Activated T-helper 1 cell treated with anti-CD3 and anti-CD28 coated beads, Interleukin-2, amount 50 U/mL, for 16 hours (primary cell): ENCODE measurements at places on chromosomes 5 and 9.

GRCh38 chr5:126410623-126411022, 12.6 kb upstream of the GRAMD2B start:
- no peak for DNase-seq

GRCh38 chr5:76202182-76202581, 119.0 kb downstream of the SV2C start:
- DNase-seq = no peak

DNA sequence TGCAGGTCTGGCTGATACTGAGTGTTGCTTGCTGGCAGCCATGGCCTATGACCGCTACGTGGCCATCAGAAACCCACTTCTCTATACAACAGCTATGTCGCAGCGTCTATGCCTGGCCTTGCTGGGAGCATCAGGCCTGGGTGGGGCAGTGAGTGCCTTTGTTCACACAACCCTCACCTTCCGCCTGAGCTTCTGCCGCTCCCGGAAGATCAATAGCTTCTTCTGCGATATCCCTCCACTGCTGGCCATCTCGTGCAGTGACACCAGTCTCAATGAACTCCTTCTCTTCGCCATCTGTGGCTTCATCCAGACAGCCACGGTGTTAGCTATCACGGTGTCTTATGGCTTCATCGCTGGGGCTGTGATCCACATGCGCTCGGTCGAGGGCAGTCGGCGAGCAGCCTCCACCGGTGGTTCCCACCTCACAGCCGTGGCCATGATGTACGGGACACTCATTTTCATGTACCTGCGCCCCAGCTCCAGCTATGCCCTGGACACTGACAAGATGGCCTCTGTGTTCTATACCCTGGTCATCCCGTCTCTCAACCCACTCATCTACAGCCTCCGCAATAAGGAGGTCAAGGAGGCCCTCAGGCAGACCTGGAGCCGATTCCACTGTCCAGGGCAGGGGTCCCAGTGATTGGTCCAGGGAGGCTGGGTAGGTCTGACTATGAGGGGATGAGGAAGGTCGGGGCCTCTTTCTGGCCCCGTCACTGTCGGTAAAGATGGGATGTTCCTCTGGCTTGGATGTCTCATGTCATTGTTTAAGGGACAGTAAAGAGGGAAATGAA, 718 bp downstream of the OR5C1 start:
- DNase-seq = no peak

- no peak for DNase-seq
Measured at GRCh38 chr9:123527981-123528380, 172.0 kb downstream of the CRB2 start.

GRCh38 chr5:25241981-25242380, 597.2 kb upstream of the CDH10 start:
- no peak for DNase-seq

DNA sequence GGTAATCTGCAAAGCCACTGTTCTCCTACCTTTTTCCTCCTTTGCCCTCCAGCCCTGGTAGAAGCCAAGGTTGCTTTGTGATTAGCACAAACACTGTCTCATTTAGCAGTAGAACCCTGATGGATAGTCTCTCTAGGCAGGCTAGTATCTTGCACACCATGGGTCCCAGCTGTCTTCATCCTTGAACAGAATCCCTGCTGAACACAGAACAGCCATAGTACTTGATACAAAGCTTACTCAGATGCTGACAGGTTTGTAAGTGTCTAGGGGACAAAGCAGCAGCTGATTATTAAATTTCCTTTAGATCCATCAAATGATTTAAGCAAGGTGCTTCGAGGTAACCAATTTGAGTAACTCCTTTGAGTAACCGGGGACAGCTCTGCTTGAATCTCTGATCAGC, 163.7 kb upstream of the PPP1R2B start:
- no peak for DNase-seq

GRCh38 chr9:132006677-132007370, 72.8 kb downstream of the MED27 start:
- DNase-seq = no peak

DNA sequence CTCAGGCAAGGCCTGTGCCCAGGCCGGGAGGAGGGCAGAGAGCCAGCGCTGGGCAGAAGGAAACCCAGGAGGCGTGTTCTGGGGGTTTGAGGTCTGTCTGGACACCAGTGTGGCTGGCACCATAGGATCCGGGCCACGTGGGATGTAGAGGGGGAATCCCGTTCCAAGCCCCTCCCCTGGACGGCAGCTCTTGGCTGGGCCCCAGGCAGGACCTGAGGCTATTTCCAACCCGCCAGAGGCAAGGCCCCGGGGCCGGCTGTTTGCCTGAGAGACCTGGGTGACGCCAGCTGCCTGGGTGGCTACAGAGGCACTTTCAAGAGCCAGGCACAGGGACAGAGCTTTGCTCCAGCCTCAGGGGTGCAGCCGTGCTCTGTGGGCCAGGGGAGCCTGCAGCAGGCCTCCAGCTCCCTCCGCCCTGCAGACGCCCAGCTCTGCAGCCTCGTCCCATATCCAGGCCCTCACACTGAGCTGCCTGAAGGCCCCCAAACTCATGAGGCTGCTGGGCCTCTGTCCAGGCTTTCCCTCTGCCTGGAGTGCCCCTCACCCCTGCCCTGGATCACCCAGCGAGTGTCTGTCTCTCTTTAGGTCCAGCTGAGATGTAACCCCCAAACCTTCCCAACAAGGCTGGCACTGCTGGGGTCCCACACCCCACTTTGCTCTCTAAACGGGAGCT, 56.6 kb upstream of the EGFL7 start:
- DNase-seq = no peak

- DNase-seq = no peak
Measured at GRCh38 chr5:126263591-126264184, 159.5 kb upstream of the GRAMD2B start.

- no peak for DNase-seq
Measured at GRCh38 chr5:163706053-163706771, 200.8 kb downstream of the MAT2B start.

DNA sequence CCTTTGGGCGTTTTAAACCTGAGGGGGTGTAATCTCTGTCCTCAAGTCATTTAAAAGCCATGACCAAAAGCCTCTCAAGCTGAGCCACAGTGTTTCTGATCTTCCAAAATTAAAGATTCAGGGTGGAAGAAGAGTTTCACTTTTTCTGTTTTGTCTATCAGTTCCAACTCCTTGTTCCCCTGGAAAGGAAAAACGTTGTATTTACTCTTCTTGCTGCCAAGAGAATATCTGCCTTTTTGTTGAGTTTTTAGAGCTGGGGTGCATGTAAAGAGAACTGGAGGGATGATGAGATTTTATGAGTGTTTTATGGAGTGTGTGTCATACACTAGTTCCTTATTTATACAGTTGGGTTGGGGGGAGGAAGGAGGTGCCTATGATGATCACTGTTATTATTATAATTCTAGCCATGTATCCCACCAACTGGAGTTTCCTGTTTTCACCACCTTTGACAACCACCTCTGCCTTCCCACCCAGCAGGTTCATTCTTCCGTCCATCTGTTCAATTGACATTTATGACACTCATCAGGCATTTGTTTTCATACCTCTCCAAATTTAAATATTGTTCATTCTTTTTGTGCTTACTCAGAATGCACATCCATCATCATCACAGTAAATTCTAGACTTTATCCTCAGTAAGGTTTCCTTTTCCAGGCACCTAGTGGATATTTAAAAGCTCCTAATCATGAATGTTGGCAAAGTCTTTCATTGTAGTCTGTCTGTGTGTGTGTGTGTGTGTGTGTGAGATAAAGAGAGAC, 97.9 kb upstream of the MPDZ start:
- no peak for DNase-seq

- no peak for DNase-seq
Measured at GRCh38 chr9:136055715-136056545, 39.2 kb downstream of the NACC2 start.

DNA sequence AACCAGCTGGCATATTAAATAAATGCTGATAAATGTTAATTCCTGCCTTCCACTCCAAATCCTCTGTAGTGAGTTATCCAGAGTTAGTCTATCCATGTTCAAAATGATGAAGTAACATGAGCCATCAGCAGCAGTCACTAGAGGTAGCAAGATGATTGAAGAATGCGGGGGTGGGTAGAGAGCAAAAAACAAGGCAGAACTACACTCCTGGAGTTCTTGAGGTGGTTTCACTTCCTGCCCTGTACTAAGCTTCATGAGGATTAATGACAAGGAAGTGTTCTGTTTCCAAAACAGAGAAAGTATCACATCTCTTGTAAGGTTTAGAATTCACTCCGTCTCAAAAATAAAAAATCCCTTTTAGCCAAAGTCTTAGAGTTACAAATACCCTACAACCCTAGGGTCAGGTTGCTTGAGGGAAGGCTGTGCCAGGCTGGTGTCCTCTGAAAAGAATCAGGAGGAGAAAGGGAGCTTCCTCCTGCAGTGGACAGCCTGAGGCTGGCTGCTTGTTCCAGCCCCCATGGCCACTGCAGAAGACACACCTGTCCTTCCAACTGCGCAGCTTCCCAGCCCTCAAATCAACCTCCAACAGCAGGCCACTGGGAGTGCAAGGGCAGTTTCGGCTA, 180.2 kb downstream of the DENND1A start:
- DNase-seq = no peak

DNA sequence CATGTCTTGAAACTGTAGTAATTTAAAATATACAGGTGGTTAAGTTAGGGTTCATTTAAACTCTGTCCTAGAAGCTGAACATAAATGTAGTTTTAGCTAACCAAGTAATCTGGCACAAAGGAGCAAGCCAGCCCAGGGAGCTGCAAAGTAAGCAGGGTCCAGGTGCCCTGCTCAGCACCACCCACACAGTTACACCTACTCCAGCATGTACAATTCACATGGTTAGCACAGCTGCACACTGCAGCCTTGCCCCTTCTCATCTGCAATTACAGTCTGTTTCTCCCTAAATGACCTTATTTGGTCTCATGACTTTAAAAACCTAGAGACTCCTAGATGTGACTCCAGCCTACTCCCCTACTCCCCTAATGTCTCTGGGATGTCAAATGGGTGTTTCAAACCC, 128.4 kb downstream of the EPB41L4A start:
- DNase-seq = no peak

DNA sequence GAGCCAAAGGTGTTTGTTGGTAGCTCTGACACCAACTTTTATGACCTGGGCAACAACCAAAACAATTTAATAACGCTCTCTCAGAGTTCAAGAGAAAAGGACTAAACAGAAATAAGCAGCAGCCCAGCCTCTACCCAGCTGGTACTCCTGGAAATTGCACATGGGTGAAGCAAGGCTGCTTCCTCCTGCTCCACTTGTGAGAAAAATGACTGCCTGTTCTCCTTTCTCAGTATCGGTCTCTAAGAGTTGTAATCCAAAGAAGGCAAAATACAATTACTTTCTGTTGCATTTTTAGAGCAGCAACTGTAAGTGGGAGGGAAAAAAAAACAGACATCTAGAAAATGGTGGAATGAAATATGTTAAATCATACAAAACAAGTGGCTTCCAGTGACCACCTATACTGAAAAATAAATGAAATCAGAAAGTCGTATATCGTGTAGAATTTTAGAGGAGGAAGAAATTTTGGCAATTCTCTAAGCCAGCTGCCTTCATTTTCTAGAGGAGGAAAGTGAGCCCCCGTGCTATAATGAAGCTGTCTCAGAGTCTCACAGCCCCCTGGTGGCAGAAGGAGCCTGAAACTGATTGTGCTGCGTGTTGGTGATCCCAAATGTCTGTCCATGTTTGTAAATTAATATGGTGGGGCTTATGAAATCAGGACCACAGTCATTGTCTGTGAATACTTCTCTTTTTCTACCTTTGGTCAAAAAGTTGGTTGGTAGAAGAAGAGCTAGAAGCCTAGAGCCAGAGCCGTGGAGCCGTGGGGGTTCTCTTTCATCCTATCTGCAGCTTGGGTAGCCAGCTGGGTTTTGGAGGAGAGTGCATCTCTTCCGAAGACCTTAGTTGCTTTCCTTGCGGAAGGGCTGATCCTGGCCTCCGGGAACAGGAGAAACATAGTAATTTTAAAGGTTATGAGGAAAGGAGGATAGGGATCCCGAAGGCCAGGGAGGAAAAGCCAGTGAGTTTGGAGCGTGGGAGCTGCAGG, 139.9 kb downstream of the PIP5K1B start:
- DNase-seq = no peak

DNA sequence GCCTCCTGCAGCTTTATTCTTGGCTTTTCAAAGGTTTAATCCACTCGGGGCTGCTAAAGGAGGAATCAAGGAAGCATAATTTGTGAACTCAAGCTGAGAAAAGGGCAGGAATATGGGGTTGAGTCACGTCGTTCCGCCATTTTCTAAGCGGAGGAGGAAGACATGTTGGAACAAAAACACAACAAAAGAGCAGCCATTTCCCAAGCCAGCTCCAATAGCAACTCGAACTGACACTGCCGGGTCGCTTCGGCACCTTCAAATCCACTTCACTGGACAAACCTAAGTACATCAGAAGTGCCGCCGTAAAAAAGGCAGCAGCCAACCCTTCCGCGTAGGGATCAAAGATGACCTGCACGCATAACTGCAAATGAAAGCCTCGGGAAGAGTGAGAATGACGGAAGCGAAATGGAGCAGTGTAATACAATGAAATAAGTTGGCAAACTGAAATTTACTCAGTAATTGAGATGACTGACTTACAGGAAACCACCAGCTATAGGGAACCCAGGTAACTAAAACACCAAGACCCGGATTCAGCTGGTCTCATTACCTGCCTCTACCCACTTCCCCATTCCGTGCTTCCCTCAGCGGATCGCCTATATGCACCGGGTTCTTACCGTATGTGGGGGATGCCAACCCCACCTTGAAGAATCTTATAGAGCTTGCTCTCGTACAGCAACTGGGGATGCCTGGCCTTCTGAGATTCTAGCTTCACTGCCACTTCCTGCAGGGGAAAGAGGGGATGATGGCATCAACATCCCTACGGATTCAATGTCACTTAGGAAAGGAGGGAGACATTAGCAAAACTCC, 1.6 kb downstream of the CSNK1A1 start:
- no peak for DNase-seq

DNA sequence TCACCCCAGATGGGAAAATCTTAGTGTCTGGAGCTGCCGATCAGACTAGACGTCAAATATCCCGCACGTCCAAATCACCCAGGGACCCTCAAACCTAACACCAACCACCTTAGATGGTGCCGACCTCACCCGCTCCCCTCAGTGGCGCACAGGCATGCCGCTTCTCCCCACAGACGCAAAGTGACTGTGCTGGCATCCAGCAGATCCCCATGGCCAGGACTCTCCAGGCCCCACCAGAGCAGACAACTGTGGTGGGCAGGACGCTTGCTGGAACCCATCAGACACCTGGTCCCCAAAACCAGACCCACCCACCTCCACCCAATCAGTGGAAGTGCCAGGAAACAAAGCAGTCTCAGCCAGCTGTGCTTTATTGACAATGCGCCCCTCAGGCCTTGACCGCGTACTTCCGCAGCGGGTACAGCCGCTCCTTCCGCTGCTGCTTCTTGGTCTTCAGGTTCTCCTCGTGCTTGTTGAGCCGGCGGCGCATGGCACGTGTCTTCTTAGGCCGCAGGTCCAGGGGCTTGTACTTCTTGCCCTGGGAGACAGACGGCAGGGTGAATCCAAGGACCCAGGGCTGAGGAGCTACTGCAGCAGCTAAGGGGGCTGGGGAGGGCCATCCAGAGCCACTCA, 4.1 kb downstream of the RPL35 start:
- no peak for DNase-seq

- no peak for DNase-seq
Measured at GRCh38 chr5:180296771-180297170, 4.9 kb upstream of the MAPK9 start.
